ENCODE measurements at places on chromosomes 1 and 21.

DNA sequence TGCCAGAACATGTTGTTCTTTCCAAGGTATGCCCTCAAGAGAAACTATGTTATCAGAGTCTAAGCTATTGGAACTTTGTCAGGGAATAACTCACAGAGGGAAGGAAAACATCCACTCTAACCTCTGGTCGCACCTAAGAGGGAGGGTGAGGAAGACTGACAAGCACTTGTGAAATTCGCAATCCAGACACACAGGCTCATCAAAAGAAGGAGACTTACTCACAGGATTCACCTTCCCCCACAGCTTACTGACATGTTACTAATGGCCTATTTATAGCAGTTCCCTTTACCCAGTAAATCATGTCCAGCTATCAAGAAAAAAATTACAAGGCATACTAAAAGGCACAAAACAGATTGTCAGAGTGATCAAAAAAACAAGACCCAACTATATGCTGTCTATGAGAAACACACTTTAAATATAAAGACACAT, 36.9 kb downstream of the WDR64 start:
- no peak for DNase-seq

DNA sequence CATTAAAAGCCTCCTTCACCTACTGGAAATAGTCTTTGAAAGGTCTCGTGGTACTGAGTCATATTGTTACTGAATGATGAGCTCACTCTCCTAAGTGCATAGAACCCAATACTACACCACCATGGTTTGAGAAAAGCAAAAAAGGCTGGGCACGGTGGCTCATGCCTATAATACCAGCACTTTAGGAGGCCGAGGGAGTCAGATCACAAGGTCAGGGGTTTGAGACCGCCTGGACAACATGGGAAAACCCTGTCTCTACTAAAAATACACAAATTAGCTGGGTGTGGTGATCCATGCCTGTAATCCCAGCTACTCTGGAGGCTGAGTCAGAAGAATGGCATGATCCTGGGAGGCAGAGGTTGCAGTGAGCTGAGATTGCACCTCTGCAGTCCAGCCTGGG, 3.3 kb upstream of the HNRNPCL1 start:
- peak; percentile 41 for DNase-seq

- DNase-seq, result no peak
These were observed 8.6 kb upstream of the PKP1 start for GRCh38 chr1:201274616-201275252.

DNA sequence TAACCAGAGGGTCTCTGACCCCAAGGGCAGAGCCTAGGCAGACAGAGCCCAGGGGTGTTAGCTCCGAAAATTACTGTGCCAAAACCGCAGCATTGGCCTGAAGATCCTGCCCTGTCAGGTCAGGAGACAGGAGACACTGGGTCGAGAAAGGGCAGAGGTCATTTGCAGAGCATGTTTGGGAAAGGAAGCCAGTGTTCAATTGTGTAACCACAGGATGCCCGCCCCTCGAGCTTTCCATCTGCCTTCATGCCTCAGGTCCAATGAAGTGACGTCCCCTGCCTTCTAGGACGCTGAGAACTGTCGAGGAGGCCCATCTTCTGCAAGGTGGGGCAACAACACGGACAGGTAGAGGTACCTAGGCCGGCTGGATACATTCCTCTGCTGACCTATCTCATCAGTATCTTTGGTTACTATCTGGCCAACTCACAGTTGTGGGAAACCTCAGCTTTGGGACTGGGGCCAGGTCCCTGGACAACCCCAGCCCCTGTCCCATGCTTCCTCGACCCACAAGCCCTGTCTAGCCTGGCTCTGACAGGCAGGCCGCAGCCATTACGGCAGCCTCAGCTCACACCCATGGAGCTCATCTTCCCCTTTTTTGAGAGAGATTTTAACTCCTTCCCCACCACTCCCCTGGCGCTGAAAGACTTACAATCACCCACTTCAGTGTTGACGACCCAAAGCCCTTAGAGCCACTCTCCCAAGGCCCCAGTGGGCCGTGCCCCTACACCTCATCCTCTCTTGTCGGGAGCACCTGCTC, 1.3 kb downstream of the ARL8A start:
- DNase-seq, result no peak

- no peak for DNase-seq
These were observed 36.7 kb downstream of the PARP1 start for GRCh38 chr1:226371027-226371694.

- DNase-seq, result no peak
These were observed 103.2 kb downstream of the EBNA1BP2 start for GRCh38 chr1:43068911-43069310.

DNA sequence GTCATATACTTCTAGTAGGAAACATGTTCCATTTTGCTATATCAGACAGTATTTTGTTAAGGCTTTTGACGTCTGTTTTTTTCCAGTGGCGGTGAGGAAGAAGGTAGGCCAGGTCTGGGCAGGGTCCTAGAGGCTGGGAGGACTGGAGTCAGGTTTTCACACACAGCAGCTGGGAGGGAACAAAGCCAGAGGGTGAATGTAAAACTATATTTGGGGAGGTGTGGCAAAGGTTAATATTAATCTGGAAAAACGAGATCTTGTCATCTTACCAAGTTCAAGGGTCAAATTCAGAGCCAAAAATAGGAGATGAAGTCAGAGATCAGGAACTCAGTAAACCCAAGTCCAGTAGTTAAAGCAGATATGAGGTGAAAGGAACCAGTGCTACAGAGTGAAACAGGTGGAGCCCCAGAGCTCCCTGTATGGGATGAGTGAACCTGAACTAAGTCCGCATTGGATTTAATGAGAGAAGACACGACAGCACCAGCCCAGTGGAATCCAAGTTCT, 10.7 kb upstream of the OTUD7B start:
- DNase-seq, result no peak

Data from Panc1 (cell line).